ENCODE measurements at places on chromosomes 11 and 22.

GRCh38 chr11:129959687-129960086 lies 42.9 kb downstream of the PRDM10 start:
- no peak for DNase-seq

- DNase-seq = no peak
Measured at GRCh38 chr22:26462051-26462450, 21.5 kb downstream of the HPS4 start.

DNA sequence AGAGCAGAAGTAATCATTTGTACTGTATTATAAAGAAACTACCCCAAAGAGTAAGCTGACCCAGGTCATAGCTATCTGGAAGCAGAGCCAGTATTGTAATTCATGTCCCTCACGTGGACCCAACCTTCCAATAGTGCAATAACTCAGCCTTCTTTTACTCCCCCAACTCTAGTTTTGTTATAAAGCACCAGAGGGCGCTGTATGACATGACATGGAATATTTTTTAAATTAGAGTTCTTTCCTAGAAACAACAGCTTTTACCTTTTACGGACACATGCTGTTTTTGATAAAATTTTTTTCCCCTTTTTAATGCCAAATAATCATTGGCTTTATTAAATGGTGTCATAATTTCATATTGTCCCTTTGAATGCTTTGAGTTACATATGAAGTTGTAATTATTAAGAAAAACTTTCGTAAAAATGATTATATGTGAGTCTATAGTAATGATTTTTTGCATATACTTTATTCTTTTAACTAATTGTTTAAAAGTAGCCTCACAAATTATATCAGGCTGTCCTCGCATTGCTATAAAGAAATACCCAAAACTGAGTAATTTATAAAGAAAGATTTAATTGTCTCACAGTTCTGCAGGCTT lies 76.9 kb downstream of the DKK3 start:
- peak; percentile 66 for DNase-seq

DNA sequence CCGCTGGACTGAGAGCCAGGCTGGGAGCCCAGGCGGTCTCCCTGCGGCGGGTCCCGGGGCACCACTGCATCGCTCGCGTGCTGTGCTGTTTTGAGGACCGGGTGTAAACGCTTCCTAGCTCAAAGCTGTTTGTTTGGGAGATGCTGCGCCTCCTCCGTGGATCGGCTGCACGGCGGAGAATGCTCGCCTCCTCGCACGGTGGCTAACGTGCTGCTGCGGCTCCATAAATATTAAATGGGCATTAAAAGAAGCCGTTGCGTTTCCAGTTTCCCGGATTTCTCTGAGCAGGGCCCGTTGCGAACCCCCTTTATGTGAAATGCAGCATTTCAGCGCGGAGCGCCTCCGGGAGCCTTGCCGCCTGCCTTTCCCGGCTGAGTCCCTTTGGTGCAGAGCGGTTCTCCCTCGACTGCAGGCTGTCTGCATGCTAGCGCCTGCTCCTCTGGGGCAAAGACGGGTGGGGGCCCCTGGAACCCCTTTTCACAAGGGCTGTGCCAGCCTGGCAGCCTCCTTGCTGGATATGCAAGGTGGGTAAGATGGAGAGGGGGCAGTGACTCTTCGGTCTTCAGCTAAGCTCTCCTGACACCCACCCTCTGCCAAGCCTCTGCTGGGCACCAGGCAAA lies 9.3 kb downstream of the MPPED1 start:
- no peak for DNase-seq

DNA sequence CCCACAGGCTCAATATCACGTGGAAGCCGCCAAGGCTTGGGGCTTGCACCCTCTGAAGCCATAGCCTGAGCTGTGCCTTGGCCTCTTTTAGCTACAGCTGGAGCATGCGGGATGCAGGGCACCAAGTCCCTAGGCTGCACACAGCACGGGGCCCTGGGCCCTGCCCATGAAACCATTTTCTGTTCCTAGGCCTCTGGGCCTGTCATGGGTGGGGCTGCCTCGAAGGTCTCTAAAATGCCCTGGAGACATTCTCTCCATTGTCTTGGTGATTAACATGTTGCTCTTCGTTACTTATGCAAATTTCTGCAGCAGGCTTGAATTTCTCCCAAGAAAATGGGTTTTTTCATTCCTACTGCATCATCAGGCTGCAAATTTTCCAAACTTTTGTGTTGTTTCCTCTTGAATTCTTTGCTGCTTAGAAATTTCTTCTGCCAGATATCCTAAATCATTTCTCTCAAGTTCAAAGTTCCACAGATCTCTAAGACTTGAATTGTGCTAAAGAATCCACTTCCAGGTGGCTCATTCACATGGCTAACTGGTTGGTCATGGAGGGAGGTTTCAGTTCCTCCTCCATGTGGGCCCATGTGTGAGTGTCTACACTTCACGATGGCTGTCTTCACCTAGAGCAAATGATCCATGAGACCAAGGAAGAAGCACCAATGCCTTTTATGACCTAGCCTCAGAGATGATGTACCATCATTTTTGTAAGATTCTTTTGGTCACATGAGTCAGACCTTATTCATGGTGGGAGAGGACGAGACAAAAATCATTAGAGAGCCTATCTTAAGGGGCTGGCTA lies 7.4 kb upstream of the CREBZF start:
- DNase-seq = no peak

DNA sequence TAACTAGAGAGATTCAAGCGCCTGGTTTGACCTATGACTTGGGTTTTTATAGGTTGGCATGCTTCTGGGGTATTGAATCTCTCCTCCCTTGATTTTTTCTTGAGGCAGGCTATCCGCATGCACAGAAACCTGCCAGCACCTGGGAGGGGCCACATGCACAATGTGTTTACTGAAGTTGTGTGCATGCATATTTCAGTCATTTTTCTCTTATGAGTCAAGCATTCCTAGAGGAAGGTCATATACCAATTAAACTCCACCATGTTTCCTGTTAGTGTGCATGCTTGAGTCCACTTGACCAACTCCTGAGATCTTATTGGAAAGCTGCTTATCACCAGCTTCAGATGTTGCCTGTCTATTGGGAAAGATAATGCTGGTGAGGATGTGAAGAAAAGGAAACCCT lies 1718.4 kb downstream of the LRRC4C start:
- no peak for DNase-seq

- DNase-seq = peak; percentile 28
Measured at GRCh38 chr11:87722756-87723565, 452.3 kb downstream of the RAB38 start.

DNA sequence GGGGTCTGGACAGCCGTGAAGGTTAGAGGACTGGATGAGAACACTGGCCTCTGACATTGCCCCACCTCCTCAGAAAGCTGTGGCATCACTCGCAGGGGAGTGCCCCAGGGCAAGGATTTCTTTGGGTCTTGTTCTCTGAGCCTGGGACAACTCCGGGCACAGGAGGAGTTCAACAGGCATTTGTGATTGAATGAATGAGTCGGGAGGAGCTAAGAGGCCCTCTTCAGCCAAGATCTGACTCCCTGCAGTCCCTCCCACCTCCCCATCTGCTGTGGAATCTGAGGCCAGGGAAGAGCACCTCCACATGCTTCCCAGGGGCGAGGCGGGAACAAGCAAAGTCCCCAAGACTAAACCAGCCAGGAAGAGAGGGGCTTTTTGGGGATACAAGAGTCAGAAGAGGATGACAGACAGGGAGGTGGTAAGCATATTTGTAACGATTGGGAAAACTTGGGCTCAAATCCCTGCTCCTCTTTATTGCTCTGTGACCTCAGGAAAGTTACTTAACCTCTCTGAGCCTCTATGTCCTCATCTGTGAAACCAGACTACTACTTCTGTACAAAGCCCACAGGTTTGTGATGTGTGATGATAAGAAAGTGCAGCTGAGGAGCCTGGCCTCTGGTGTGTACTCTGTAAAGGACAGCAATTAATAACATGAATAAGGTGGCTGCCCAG lies 6.4 kb downstream of the TP53I11 start:
- DNase-seq = no peak

DNA sequence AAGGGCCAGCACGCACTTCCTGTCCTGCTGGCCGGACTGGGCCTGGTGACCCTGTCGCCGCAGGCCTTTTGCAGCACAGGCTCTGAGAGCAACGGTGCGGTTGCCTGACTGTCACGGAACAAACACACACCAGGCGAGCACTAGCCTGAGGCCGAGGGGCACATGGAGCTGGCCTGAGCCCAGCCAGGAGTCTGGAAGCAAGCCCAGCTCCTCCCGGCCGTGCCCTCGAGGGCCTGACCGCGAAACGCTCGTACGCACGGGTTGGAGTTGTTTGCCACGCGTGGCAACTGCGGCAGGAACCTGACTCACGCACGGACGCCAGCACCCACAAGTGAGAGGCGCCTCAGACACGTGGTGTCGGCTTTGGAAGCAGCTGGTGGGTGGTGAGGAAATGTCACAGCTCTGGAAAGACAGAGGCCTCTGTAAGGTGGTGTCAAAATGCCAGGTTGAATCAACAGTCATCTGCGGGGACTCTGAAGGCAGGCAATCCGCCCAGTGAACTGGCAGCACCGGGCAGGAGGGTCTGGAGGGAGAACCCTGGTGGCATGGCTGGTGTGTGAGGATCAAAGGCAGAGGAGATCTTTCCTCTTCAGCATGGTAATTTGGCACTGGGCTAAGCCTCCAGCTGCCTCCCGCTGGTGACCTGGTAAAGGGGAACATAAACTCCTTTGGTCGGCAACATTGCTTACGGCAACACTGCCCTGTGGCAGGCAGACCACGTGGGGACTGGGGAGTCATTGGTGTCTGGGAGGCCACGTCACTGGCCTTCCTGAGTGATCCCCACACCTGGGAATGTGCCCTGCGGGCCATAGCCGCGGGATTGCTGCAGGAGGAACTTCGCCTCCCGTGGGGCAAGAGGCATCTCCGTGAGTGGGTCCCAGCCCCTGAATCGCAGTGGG lies 15.3 kb upstream of the IL17REL start:
- DNase-seq = no peak

DNA sequence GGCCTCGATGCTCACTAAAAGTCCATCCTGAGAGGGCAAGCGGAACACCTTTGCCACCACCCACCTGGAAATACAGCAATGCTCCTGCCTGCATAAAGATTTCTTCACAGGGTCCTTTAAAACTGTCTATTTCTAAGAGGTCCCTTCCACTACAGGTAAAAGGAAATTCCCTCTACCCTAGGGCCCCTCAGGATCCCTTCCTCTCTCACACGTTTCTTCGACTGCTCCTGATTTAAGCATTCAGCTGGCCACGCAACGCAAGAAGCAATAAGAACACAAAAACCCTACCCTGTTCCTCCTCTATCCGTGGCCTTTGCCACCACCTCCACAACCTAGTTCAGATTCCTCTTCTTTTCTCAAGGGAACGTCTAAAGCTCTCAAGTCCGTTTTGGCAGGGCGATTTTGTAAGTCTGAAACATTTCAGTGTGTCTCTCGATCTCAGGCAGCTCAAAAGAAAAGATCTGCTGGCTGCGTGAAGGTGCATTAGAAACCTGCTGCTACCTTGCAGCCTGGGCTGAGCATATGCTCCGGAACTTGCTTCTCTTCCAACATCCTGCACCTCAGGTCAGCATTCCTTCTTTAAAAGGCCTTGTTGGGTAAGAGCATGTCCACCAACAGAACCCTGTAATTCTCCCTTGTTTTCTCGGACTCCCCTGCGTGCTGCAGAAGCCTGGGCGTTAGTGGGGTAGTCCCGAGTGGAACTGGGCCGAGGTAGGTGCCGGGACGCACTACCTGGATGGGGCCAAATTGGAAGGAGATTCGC lies 1.6 kb downstream of the LGR4 start:
- peak; percentile 31 for DNase-seq

DNA sequence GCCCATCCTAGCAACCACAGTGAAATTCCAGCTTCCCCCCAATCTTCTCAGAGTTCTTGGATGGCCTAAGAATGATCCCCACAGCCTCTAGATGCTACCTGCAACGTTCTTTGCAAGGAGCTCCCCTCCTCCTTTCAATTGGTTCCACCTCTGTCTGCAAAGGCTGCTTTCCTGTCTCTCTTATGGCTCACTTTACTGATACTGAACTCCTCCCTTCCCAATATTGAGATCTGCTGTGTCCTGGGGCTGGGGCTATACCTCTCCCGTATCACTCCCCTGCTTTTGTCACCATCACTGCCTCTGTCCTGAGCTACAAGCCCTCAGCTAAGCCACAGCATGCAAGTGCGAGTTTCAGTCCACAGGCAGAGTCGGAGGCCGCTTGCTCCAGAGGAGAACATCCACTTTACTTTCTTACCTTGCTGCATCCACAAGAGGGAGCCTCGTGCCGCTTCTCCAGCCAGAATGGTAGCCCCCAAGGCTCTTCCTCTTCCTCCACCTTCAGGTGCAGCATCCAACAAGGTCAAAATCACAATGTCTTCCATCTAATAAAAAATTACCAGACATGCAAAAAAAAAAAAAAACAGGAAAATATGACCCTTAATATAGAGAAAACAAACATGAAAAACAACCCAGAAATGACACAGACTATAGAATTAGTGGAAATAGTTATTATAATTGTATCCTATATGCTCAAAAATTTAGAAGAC lies 48.6 kb upstream of the TMEM45B start:
- no peak for DNase-seq

- no peak for DNase-seq
Measured at GRCh38 chr22:41650821-41651220, 29.7 kb downstream of the XRCC6 start.

DNA sequence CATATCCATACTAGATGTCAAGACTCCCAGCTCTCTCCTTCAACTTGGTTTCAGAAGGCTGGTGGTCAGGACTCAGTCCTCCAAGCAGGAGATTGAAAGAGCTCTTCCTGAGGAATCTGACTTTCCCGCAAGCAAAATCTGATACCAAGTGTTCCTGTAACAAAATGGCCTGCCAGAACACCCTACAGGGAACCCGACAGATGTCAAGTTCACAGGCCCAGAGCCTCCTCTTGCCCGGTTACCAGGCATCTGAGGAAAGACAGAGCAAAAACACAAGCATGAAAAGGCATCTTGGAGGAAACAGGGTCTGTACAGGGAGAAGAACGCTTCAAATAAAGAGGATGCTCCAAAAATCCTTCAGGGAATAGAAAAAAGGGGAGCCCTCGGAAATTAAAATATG lies 8.7 kb upstream of the KCNJ5 start:
- no peak for DNase-seq

GRCh38 chr11:125874556-125875124 lies 12.8 kb upstream of the HYLS1 start:
- peak; percentile 88 for DNase-seq

- DNase-seq = no peak
Measured at GRCh38 chr11:57325735-57326048, 940 bp upstream of the TNKS1BP1 start.

DNA sequence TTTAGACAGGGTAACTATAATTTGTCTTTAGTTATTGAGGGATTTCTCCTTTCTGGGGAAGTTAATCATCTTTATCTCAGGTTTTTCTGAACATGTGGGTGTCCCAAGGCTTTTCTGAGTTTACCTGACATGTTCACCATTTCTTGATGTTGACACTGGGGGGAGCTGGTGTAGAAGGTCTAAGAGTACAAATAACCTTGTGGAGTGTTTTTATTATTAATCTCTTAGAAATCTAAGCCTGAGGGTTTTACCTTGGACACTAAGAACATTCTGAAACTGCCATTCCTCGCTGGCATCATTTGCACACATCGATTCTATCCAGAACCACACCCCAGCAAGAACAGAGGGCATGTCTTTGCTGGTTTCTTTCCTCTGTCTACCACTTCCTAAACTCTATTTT lies 15.6 kb upstream of the C11orf91 start:
- no peak for DNase-seq

DNA sequence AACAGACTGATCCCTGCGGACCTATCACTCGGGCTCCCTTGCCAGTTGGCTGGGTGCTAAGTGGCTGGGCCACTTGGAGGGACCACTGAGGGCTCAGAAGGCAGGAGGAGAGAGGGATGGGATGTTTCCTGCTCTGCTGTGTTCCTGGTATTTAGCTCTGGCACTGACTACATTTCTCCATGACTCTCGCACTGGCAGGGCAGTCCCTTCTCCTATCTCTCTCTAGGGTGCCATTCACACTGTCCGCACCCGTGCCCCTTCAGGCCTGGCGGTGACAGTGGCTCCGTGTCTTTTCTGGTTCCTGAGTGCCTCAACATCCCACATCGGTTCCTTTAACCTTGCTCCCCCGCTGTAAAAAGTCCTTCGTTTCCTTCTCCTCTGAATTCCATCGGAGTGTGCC lies 31.6 kb upstream of the CECR2 start:
- no peak for DNase-seq

Measured in pons (tissue), 1 donor.